ENCODE measurements at places on chromosomes 7 and 10.

- DNase-seq: no peak
These were observed 258.3 kb downstream of the SNX13 start for GRCh38 chr7:17681965-17682364.

- no peak for DNase-seq
These were observed 42.7 kb downstream of the TMEM26 start for GRCh38 chr10:61410353-61411070.

DNA sequence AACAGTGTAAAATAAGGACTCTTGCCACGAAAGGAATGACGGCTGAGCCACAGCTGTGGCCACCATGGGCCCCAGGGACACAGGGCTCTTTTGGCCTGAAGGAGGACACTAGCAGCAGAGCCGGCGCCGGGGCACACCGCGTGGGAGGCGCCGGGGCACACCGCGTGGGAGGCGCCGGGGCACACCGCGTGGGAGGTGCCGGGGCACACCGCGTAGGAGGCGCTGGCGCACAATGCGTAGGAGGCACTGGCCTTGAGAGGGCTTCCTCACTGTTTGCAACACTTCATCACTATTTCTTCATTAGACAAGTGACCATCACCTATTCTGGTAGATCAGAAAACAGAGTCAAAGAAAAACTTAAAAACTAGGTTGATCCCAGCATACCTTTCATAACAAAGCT, 23.4 kb downstream of the ESYT2 start:
- DNase-seq: no peak

GRCh38 chr10:91944880-91945630, 21.5 kb downstream of the BTAF1 start:
- DNase-seq: no peak

DNA sequence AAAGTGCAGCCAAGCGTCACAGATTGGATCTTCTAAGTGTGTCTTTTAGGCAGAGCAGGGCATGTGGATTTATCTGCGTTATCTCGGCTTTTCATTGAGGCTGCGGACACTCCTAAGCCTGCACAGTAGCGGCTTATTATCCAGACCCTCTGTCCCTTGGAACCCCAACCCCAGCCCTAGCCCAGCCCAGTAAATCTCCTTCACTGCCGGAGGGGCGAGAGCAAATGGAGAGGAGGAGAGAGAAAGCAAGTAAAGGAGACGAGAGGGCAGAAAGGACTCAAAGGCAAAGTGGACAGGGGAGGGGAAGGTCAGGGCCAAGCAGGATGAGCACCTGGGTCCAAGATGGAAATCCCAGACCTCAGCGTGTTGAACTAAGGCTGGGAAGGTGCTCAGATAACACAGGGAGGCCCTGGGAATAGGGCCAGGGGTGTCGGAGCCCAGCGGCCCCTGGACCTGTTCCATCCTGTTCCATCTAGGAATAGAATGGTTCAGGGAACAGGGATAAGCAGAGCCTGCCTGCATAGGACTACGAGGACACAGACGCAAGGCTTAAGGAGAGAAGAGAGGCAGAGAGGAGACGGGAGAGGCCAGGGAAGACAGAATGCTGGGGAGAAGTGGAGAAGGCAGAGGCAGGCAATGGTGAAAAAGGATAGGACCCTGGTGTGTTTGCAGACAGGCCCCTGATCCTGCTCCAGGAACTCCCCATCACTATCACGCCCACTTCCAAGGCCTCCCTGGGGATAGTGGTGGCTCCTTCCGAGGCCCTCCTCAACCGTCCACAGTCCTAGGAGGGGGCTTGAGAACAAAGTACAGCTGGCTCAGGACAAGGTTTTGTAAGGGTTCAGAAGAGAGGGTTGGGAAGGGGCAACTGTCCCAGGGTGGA, 99.6 kb downstream of the CHST15 start:
- DNase-seq: no peak

GRCh38 chr7:143462045-143462444, 15.6 kb upstream of the TAS2R41 start:
- DNase-seq: no peak

GRCh38 chr7:2661602-2662272, 26.3 kb upstream of the AMZ1 start:
- DNase-seq: no peak

DNA sequence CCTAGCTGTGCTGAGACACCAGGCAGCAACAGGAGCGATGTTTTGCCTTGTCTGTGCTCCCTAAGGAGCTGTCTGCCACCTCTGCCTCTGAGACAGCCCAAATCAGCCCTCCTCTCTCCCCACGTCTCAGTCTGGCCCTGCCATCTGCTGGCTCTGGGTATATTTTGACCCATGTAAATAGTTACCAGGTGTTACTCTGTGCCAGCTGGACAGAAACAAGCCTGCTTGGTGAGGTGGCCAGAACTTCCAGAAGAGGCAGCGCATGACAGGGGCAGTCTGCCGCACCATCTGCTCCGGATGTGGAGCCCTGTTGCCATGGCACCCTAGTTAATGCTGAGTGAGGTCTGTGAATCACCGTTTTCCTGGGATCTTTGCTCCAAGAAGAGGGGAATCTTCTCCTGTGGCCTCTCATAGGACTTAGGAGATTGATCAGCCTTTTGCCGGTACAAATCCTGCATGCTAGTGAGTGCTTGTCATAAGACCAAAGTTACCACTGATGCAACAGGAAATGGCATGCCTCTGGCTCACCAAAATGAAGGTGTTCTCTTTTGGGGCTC, 31.8 kb downstream of the GSTO2 start:
- DNase-seq: no peak

- no peak for DNase-seq
These were observed 8.4 kb downstream of the THAP5 start for GRCh38 chr7:108561047-108561619.

- no peak for DNase-seq
These were observed 217.5 kb downstream of the POLR1F start for GRCh38 chr7:19491371-19491770.

DNA sequence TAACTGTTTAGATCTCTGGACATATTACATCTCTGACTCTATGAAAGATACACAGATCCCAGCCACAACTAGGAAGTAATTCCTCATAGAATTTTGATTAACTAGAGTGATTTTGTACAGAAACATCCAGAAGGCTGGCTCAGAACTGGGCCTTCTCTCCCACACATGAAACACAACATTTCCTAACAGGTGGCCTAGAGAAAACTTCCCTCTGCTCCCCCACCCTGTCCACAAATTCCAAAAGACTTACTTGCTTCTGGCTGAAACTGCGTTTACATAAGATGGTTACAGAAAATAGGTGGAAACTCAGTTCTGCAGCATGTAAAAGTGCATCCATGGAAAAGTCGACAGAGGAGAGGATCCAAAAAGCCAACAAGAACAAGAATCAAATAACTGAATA, 132.9 kb downstream of the FZD1 start:
- no peak for DNase-seq

- no peak for DNase-seq
These were observed 194.7 kb downstream of the KCND2 start for GRCh38 chr7:120467676-120468075.

DNA sequence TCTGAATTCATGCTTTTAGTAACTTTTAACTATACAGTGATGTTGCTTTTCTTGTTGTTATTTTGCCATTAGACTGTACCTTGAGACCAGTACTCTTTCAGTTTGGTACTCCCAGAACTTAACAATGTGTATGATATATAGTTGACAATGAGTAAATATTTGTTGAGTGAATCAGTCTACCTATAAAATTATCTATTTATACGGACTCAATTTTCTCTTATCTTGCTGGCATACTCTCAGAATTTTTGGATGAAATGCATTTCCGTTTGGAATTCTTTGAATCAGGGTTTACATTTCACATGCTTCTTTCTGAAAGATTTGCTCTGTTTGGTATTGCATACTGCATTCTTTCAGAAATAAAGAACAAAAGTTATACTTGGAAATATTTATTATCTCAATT, 47.8 kb upstream of the LRRC17 start:
- no peak for DNase-seq

DNA sequence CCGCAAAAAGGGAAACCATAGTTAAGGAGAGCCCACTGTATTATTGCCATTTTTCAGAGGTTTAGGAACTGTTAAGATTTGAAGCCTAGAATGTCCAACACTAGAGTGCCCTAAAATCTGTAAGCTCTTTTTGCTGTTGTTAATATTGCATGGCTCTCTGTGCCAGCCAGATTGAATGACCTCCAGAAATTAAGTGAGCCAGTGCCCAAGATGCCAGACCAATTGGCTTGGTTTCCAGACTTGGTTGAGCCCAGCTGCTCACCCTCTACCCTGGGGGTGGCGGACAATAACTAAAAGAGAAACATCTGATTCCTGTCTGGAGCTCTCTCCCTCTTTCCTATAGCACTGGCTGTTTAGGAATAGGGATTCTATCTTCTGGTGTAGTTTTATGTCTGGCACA, 340.1 kb downstream of the PHF14 start:
- no peak for DNase-seq

DNA sequence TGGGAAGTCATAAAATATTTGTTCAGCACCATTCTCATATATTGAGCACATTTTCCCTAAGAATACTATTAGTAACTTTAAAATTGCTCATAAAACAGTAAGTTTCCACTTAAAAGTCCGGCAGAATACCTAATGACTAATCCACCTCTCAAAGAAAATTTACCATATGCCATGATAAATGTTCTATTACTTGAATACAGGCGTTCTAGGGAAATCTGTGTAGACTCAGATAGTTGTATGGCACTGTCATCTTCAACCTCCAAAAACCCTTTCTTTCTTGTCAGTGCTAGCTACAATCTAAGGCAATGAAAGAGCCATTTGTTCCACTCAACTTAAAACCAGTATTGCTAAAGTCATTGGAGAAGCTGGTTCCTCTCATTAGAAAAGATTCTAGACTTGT, 7.3 kb downstream of the GPR37 start:
- no peak for DNase-seq

DNA sequence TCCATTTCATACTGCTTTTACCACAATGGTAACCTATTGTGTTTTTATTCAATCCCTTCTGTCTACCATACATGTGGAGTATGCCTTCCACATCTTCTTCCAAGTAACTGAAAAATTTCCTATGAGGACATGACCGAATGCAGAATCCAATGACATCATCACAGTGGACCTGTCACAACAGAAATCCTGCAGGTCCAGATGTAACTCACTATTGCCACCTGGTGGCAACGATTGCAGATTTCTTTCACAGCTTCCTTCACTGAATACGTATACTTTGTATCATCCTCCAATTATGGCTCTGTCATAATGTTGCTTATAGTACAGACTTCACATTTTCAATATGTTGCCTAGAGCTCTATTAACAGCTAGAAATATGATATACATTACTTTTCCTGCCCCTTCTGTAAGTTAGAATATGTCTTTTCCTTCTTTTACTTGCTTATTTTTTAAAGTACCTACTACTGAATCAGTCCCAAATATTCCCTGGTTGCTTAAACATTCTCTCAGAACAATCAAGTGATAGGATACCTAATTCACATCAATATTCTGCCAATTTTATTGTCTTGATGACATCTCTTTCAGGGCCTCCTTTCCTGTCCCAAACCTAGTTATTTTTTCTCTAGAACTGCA, 45.4 kb downstream of the SLC13A1 start:
- no peak for DNase-seq

GRCh38 chr7:28408105-28408959, 4.0 kb upstream of the CREB5 start:
- DNase-seq: no peak

DNA sequence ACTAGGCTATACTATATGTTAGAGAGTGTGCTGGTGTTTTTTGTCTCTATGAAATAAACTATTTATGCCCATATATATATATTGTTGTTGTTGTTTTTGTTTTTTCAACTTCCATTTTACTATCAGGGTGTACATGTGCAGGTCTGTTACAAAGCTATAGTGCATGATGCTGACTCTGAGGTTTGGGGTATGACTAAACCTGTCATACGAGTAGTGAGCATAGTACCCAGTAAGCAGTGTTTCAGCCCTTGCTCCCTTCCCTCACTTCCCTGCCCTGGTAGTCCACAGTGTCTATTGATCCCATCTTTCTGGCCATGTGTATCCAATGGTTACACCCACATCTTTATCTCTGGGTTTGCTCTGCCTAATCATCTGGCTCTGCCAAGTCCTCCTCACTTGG, 101.8 kb downstream of the FAS start:
- no peak for DNase-seq

- no peak for DNase-seq
These were observed 135.0 kb downstream of the ACTR3B start for GRCh38 chr7:152894295-152895170.

- no peak for DNase-seq
These were observed 58.0 kb downstream of the MAP3K8 start for GRCh38 chr10:30491916-30492515.

DNA sequence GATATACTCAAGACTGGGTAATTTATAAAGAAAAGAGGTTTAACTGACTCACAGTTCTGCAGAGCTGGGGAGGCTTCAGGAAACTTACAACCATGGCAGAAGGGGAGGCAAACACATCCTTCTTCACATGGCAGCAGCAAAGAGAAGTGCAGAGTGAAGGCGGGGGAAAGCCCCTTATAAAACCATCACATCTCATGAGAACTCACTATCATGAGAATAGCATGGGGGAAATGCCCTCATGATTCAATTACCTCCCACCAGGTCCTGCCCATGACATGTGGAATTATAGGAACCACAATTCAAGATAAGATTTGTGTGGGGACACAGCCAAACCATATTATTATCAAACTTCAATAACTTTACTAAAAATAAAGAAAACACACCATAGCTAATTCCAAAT, 30.4 kb upstream of the JAZF1 start:
- DNase-seq: no peak

- DNase-seq: no peak
These were observed 374.6 kb downstream of the SUGCT start for GRCh38 chr7:40509287-40509996.

- no peak for DNase-seq
These were observed 54.5 kb upstream of the FAM180A start for GRCh38 chr7:135803143-135803542.

DNA sequence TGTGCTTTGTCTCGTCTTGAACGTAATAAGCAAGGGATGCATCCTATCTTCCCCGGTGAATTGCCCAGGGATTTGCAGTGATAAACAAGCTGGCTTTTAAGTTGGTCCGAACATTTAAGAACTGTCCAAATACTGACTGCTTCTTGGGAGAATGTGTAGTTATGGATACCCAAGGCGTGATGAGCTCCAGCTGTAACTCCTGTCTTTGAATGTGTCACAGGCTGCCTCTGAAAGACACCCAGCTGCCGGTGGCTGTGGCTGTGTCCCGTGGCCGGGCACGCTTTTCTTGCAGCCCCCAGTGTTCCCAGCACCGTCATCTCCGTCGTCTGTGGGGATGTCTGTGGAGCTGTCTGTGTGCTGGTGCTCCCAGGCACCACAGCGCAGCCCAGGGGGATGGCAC, 118.1 kb downstream of the GLRX3 start:
- no peak for DNase-seq

GRCh38 chr10:117539903-117540639, 2.5 kb upstream of the EMX2 start:
- DNase-seq: no peak

- no peak for DNase-seq
These were observed 235.1 kb downstream of the FOXP2 start for GRCh38 chr7:114649689-114650088.

GRCh38 chr10:3786295-3787015, 1.4 kb upstream of the KLF6 start:
- no peak for DNase-seq

DNA sequence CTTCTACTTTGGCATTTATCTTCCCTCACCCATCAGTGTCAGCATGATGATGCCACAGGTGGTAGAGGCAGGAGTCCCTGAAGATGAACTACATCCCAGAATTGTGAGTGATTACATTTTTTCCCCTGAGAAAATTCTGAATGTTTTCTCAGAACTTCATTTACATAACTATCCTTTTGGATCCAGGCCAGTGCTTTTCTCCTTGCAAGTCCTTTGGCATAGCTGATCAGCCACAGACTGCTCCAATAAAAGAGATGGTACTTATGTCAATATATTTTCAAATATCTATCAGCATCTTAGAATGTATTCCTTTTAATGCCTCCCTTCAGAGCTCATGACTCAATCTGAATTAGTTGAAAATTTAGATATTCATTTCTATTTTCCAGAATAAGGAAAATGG, 135.5 kb downstream of the IQUB start:
- no peak for DNase-seq
